A549 treated with GW870086 at 1 μM for 4 hours (cell line): ENCODE measurements at places on chromosomes 13 and 19. TPM values are rescaled to one million over a fixed set of nuclear protein-coding genes. Genes with fewer than 3 reads are reported as not detected.

Gene MATK
- 0.94 to 1.8 TPM (median 1.2 TPM) in 5 replicates for total RNA-seq

Gene LAMP1
- 74.6 to 92.2 TPM (median 90.3 TPM) in 5 replicates for total RNA-seq

Gene DLEU7
- total RNA-seq, result not detected in 5 replicates

Gene ZNF30
- total RNA-seq, result 5.0 to 7.2 TPM (median 5.4 TPM) in 5 replicates

Gene ZNF415
- total RNA-seq, result not detected in 5 replicates

Gene SOX21
- 0.33 to 0.99 TPM (median 0.68 TPM) in 5 replicates for total RNA-seq

Gene BCL3
- 38.4 to 70.3 TPM (median 61.0 TPM) in 5 replicates for total RNA-seq

Gene PLPP2
- 81.0 to 109 TPM (median 101 TPM) in 5 replicates for total RNA-seq

Gene ZNF835
- total RNA-seq, result not detected in 5 replicates

Gene GPATCH1
- 12.3 to 15.5 TPM (median 14.9 TPM) in 5 replicates for total RNA-seq

Gene CCL25
- not detected in 5 replicates for total RNA-seq

Gene CYP2A6
- total RNA-seq, result not detected in 5 replicates

Gene DZIP1
- total RNA-seq, result 9.6 to 14.3 TPM (median 12.1 TPM) in 5 replicates

Gene NLRP4
- not detected in 5 replicates for total RNA-seq

Gene ZNF575
- 1.2 to 1.9 TPM (median 1.6 TPM) in 5 replicates for total RNA-seq

Gene CGB5
- 0.59 to 2.7 TPM (median 1.2 TPM) in 5 replicates for total RNA-seq

Gene ZIM2
- not detected in 5 replicates for total RNA-seq

Gene ZNF562
- 4.9 to 7.0 TPM (median 6.3 TPM) in 5 replicates for total RNA-seq

Gene ANGPTL4
- 354 to 441 TPM (median 395 TPM) in 5 replicates for total RNA-seq

Gene GPR12
- not detected in 5 replicates for total RNA-seq

Gene CEACAM19
- total RNA-seq, result 7.3 to 10.3 TPM (median 9.3 TPM) in 5 replicates

Gene FBXO27
- total RNA-seq, result 2.8 to 4.4 TPM (median 3.9 TPM) in 5 replicates

Gene ZNF99
- total RNA-seq, result not detected in 5 replicates

Gene NTN5
- total RNA-seq, result 0.08 to 0.29 TPM (median 0.17 TPM) in 5 replicates

Gene SYNGR4
- total RNA-seq, result 3.2 to 6.0 TPM (median 4.1 TPM) in 5 replicates

Gene ZNF571
- total RNA-seq, result 0.41 to 1.4 TPM (median 0.99 TPM) in 5 replicates

Gene KCNRG
- total RNA-seq, result 0.50 to 0.86 TPM (median 0.62 TPM) in 5 replicates

Gene CYP4F8
- not detected in 5 replicates for total RNA-seq

Gene PEX11G
- total RNA-seq, result 1.6 to 2.4 TPM (median 2.1 TPM) in 5 replicates

Gene INSL3
- total RNA-seq, result 0.21 to 0.79 TPM (median 0.50 TPM) in 5 replicates

Gene APOC4
- total RNA-seq, result not detected in 5 replicates

Gene LSM4
- 212 to 250 TPM (median 232 TPM) in 5 replicates for total RNA-seq

Gene KLK3
- total RNA-seq, result 0.17 TPM in 1 of 5 replicates, not detected in the others

Gene KLHL1
- not detected in 5 replicates for total RNA-seq

Gene CPT1C
- 10.9 to 14.2 TPM (median 13.2 TPM) in 5 replicates for total RNA-seq

Gene ZNF284
- 0.38 to 0.61 TPM (median 0.42 TPM) in 5 replicates for total RNA-seq

Gene SHD
- total RNA-seq, result not detected in 5 replicates

Gene SLAIN1
- total RNA-seq, result 0.34 to 0.82 TPM (median 0.49 TPM) in 5 replicates

Gene SPRY2
- total RNA-seq, result 11.5 to 16.3 TPM (median 13.9 TPM) in 5 replicates

Gene BRME1
- 0.17 to 1.0 TPM (median 0.32 TPM) in 4 of 5 replicates, not detected in the other for total RNA-seq

Gene SIGLEC10
- total RNA-seq, result 0.08 TPM in 1 of 5 replicates, not detected in the others

Gene S1PR2
- 0.73 to 1.1 TPM (median 0.81 TPM) in 5 replicates for total RNA-seq

Gene ZIC5
- 2.2 to 2.9 TPM (median 2.6 TPM) in 5 replicates for total RNA-seq

Gene MEIOSIN
- total RNA-seq, result 0.05 to 0.23 TPM (median 0.06 TPM) in 3 of 5 replicates, not detected in the others

Gene TSKS
- total RNA-seq, result not detected in 5 replicates

Gene SLC1A6
- total RNA-seq, result not detected in 5 replicates
